Cardiac muscle cell (in vitro differentiated cells and primary cell): ENCODE measurements at places on chromosomes 3 and 15. TPM values are rescaled to one million over a fixed set of nuclear protein-coding genes. Genes with fewer than 3 reads are reported as not detected.
A peak's percentile ranks its signal among the peaks of the same experiment; 100 is the strongest.

DNA sequence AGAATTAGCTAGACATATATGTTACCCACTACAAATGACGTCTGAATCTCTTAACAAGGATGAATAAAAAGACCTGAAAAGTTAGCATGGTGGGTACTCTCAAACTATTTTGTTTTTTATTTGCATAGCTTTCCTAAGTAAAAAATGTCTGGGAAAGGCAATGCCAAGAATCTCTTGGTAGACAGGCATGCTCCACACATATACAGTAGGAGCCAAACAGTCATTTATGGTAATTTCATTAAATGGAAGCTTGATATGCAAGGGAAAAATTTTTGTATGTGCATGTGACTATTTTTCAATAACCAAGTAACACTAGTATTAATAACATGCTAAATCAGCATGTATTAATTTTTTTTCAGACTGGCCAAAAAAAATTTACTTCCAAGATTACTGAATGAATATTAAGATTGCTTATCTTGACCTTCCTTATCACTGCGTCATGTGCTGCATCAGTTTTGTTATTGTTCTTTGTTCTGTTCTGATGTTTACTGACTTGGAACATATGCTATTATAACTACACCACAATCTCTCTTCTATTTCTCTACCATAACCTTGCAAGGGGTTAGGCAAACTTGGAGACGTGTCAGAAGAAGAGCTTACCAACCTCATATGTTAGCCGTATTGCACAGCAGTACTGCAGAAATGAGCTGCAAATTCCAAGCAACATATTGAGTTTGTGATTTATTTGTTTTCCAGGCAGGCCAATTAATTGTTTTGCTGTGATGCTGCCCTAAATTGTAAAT lies 255.3 kb downstream of the RBMS3 start:
- H3K36me3 ChIP-seq = no peaks in the 10 kb centered on the region
- H3K4me3 ChIP-seq = no peak overlapping the region
- peak; percentile 82 for DNase-seq
- peaks cover 4% of the 10 kb centered on the region for H3K4me1 ChIP-seq
- no peak overlapping the region for H3K27ac ChIP-seq
- no peaks in the 10 kb centered on the region for H3K27me3 ChIP-seq

GRCh38 chr3:195809291-195809785 lies 2.4 kb downstream of the MUC4 start:
- H3K36me3 ChIP-seq = no peaks in the 10 kb centered on the region
- H3K27ac ChIP-seq = no peak overlapping the region
- H3K4me3 ChIP-seq = no peak overlapping the region
- DNase-seq = no peak
- H3K27me3 ChIP-seq = no peaks in the 10 kb centered on the region

DNA sequence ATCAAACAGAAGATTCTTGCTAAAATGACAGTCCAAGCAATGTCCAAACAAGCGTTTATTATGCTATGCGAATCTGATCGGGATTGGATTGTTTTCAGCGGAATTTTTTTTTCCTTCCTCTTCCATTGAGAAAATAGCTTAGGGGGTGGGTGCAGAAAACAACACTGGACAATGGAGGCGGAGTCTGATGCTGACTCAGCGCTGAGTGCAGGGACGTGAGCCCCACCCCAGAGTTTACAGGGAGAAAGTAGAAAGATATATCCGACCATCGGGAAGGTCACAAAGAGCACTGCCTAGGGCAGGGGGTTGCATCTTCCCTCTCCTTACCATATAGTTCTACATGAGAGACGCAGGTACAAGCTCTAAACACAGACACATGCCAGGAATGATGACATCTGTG lies 117.0 kb downstream of the FOXP1 start:
- no peak overlapping the region for H3K27ac ChIP-seq
- H3K36me3 ChIP-seq = no peaks in the 10 kb centered on the region
- H3K4me3 ChIP-seq = no peak overlapping the region
- peaks cover 40% of the 10 kb centered on the region for H3K4me1 ChIP-seq

- no peaks in the 10 kb centered on the region for H3K36me3 ChIP-seq
- H3K27me3 ChIP-seq = no peaks in the 10 kb centered on the region
- H3K4me3 ChIP-seq = no peak overlapping the region
- peak; percentile 47 for DNase-seq
Measured at GRCh38 chr15:48794697-48795134, 16.2 kb downstream of the CEP152 start.

DNA sequence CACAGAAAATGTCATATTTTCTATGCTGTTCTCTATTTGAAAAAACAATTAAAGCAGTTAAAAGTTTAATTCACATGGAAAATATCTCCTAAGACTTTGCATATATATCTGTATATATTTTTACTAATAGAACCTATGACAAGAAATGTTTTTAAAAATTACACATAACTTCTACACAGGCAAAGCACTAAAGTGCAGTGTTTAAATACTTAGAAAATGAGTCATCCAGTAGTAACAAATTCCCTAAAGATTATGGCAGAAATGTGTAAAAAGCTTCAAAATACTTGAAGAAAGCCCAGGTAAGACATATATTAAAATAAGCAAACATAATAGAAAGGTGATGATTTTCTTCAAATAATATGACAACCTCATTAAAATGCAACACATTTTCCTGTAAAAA lies 236.6 kb downstream of the TBC1D5 start:
- H3K4me1 ChIP-seq = peaks cover 9% of the 10 kb centered on the region
- no peaks in the 10 kb centered on the region for H3K27me3 ChIP-seq
- H3K27ac ChIP-seq = no peak overlapping the region

- H3K27ac ChIP-seq = no peak overlapping the region
- H3K27me3 ChIP-seq = no peaks in the 10 kb centered on the region
- no peaks in the 10 kb centered on the region for H3K4me1 ChIP-seq
- DNase-seq = no peak
- H3K4me3 ChIP-seq = no peak overlapping the region
Measured at GRCh38 chr3:36697229-36698001, 66.9 kb downstream of the DCLK3 start.

The MME gene
- total RNA-seq = 2.4 and 5.5 TPM in 2 replicates

The CRYGS gene
- total RNA-seq = 0.69 and 1.3 TPM in 2 replicates

The KLF15 gene
- 9.5 and 16.5 TPM in 2 replicates for total RNA-seq

The RNU6-1 gene
- not detected in 2 replicates for total RNA-seq
